NCI-H748 treated with DMSO at 0.1 percent for 48 hours (cell line): ENCODE measurements at places on chromosomes 5 and 9.
A peak's percentile ranks its signal among the peaks of the same experiment; 100 is the strongest.

GRCh38 chr9:119368179-119368578 is 1.1 kb downstream of the BRINP1 start:
- no peak for DNase-seq

DNA sequence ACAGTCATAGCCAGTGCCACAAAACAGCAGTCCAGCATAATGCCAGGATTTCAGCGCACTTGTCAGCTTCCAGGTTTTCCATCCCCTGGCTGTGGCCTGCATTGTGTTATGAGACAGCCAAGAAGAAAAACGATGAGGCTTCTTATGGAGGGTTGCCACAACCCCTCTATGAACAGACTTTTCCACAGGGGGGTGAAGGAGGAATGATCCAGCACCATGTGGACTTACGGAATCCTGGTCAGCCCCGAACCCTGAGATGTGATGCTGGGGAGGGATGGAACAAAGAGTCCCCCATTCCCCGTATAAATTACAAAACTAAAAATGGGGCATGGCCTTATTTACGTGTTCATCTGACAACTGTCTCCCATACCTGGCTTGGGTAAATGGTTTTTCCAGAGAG is 32.6 kb downstream of the FAXDC2 start:
- DNase-seq = no peak

DNA sequence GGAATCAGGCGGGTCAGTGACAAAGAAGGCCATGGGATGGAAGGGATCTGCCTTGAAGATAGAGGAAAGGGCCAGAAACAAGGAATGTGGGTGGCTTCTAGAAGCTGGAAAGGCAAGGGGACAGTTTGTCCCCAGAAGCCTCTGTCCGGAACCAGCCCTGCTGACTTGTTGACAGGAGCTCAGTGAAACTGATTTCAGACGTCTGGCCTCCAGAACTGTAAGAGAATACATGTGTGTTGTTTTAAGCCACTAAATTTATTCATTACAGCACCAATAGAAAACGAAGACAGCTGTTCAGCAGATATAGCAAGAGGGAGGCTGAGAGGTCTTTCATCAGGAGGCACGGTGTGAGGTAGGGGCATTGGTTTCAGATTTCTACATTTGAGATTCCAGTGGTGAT is 422.5 kb downstream of the KDM4C start:
- no peak for DNase-seq

DNA sequence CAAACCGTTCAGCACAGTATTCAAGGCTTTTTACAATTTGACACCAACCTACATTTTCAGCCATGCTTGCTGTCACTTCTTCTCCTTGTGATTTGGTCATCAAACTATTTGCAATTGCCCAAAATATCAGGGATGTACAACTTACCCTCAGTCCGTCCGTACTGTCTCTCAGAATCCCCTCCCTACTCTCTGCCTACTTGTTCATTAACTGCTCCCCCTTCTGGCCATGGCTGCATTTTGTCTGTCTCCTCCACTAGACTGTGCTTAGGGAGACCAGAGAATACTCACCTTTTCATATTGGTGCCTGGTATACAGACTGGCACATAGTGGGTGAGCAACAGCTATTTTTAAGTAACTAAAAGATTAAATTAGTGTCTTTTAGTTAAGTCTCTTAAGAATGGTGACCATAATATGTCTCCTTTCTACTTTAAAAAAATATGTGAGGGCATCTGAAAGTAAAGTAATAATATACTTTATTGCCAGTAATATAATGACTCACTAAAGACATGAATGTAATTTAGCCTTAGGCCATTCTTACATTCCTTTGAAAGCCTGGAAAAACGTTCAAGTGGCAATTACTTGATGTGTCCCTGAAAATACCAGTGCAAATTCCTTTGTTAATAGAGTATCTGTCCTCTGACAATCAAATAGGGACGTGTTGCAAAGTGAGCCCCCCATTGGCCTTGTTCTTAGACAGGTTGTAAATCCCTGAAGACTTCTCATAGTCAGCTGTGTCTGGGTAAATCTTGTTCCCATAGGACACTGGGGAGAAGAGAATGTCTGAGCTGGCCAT is 27.8 kb downstream of the PRLR start:
- DNase-seq = peak; percentile 57

- DNase-seq = no peak
These were observed 207.0 kb downstream of the DMAC1 start for GRCh38 chr9:7592321-7593316.

DNA sequence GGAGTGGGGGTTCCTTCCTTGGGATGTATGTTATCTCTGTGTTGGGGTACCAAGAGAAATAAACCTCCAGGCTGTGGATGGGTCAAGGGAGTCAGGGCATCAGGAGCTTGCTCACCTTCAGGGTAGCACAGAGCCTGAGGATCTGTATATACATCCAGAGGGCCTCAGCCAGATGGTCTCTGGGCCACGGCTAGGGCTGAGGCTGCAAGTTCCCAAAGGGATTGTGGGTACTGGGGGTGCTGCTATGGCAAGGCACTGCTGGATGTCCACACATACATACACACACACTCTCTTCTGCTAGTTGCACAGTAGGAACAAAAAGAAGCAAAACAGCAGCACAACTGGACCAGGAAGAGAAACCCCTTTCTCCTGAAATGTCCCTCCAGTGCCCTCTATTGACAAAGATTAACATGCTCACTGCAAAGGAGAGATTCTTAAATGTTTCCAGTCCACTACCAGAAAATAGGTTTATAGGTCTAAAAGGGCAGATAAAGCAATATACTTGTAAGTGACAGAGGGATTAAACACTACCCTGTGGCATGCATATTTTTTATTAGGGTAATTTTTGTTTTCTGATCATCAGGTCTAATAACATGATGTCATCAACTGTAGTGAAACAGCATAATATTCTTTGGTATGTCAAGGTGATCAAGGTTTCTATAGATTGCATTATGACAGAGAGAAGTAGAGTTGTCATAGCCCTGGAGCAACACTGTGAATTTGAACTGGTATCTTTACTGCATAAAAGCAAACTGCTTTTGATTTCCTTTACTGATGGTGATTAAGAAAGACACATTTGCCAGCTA is 56.3 kb upstream of the KCNN2 start:
- DNase-seq = no peak

DNA sequence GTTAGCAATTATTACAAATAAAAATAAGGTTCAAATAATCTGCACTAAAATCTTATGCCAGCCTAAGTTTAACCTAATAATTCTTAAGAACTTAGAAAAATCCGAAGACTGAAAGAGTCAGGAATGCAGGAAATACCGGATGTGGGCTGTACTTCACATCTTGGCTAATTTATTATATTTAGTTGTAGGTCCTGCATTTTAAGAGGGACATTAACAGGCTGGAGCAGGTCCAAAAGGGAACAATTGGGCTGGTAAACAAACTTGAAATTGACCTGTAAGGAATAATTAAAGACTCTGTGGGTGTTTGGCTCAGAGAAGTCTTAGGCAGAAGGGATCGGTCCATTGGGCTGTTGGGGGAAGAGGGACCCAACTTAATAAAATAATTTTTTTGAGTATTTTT is 18.4 kb downstream of the GLRA1 start:
- DNase-seq = peak; percentile 36

DNA sequence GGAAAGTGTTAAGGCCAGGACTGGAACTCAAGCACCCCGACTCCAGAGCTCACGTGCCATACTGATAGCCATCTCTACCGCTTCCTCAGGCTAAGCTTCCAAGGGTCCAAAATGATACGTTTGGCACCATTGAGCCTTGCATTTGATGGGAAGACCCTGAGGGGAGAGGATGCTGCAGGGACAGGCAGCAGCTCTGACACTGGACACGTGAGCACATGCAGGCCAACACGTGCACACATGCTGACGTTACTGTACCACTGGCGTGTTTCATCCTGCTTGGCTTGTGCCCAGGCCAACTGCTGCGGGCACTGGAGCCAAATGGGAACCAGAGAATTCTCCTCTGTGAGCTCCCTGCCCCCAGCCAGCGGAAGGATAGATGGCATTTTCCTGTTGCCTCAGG is 5.2 kb downstream of the FAT2 start:
- no peak for DNase-seq

GRCh38 chr5:122759241-122760070 is 15.4 kb upstream of the SNX2 start:
- DNase-seq = no peak

GRCh38 chr5:66255714-66256113 is 111.6 kb downstream of the SREK1 start:
- DNase-seq = no peak

GRCh38 chr9:1100201-1100600 is 50.0 kb downstream of the DMRT2 start:
- DNase-seq = no peak

- no peak for DNase-seq
These were observed 5.5 kb downstream of the ARRDC1 start for GRCh38 chr9:137610944-137611343.

- no peak for DNase-seq
These were observed 76.1 kb upstream of the ASS1 start for GRCh38 chr9:130368631-130369103.

- no peak for DNase-seq
These were observed 25.2 kb upstream of the CTSV start for GRCh38 chr9:97064176-97064575.

DNA sequence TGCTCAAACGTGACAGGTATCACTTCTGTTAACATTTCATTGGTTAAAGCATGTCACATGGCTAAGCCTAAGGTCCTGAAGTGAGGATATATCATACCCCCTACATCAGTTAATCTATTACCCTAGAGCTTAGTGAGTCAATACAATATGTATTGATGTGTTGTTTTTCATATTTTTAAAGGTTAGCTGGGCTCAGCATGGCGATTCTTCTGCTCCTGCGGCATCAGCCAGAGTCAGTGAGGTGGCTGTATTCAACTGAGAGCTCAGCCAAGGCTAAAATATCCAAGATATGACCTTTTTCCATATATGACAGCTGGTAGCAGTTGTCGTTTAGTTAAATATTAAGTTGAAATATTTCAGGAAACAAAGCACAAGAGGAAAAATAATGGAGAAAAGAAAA is 38.5 kb upstream of the MPDZ start:
- DNase-seq = no peak

- no peak for DNase-seq
These were observed 30.0 kb downstream of the RNF130 start for GRCh38 chr5:180041301-180042274.

GRCh38 chr5:97728920-97729319 is 545.9 kb upstream of the RIOK2 start:
- DNase-seq = no peak

DNA sequence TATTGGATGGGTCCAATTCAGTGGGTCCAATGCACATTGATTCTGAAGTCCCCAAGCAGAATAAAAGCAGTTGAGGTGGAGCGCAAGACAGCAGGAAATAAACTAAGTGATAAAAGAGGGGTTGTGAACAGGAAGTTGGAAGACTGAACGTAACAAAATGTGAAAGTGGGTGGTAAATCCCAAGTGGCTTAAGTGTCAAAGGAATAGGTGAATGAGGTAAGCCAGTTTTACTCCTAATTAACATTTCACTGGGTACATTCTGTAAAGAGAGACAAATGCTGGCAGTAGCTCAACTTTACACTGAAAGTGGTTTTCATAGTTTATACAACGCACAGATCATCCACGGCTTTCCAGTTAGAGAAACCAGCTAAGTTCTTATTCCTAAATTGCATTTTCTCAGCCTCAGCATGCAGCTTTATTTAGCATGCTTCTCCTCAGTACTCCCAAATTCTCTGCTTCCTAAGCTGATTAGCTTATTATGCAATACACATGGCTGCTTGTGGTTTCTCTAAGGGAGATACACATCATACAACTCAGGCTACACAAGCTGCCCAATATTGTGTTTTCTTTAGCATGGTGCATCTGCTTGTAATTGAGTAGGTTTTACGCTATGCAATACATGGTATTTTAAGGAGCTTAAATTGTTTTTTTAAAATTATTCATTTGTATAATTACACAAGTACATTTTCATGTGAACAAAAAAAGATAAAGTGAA is 34.2 kb upstream of the HSD17B4 start:
- no peak for DNase-seq

DNA sequence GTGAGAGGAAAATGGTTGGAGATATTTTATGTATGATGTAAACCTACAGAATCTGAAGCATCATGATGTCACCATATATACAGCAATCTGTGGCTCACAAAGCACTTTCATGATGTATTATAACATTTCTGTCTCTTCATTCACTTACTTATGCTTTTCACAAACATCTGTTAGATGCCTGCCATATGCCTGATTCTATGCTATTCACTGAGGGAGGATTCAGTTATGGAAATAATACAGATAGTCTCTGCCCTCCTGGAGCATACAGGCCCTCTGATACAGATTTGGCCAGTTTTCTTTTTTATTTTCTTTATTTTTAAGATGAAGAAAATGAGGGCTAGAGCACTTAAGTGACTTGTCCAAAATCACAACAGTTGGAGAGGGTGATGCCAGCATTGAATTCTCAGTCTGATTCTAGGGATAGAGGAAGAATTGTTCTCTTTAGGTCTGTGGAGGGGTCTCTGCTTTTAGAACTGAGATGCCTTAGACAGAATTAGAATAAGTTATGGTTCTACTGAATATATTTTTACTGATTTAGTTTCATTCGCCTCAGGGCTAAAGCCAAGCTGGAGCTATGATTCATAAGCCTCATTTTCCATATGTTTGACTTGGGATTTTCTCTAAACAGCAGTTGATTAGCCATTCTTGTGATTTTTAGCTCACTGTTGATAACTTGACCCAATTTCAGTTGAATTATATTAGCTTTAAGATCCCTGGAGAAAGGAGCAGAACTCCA is 636.4 kb downstream of the PRELID2 start:
- no peak for DNase-seq

- DNase-seq = no peak
These were observed 110.6 kb upstream of the FER start for GRCh38 chr5:108637134-108637533.

DNA sequence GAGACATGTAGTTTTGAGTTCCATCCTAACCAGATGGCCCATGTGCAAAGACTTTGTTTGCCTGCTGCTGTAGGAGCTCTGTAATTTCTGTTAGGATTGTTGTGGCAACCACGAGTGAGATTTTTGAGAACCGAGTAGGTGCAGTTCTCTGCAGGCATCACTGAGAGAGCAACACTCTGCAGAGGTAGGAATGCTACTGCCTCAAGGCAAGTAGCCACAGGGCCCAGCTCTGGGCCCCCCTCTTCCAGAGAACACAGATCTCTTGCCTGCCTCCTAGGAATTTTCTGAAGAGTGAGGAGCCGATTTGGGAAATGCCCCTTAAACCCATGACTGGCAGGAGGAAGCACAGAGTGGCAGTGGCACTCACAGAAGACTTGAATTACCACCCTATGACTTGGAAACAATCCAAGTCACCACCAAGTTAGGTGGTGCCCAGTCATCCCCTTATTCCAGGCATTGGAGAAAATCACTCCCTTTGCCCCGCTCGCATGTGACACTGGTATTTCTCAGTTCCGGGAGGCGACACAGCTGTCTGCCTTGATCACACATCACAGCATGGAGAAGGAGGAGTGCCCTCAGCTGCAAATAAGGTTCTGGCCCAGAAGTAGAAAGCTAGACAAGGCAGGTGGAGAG is 52.5 kb upstream of the SLC2A8 start:
- no peak for DNase-seq

DNA sequence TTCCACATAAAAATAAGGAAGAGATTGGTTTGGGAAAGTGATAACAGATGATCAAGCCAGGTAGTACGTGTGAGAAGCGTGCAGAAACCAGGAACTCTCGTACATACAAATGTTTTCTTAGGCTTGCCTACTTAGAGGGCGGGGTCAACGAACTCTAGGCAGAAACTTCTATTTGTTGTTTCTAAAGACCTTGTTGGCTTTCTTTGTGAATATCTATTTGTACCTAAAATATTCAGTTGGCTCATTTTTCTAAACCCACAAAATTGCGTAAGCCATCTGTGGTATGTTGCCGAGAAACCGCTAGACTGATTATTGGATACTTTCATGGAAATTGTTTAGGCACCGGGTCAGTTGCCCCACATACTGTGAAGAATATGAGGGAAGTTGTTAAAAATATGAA is 458.5 kb downstream of the MAT2B start:
- DNase-seq = no peak
